ENCODE measurements at places on chromosomes 5 and 9. TPM values are rescaled to one million over a fixed set of nuclear protein-coding genes. Genes with fewer than 3 reads are reported as not detected.

GRCh38 chr9:109519366-109519765 is 21.3 kb upstream of the PTPN3 start:
- H3K4me3 ChIP-seq = no peak overlapping the region
- no peaks in the 10 kb centered on the region for H3K36me3 ChIP-seq
- H3K27me3 ChIP-seq = no peaks in the 10 kb centered on the region
- no peak overlapping the region for H3K27ac ChIP-seq
- DNase-seq = no peak
- no peaks in the 10 kb centered on the region for H3K4me1 ChIP-seq

Gene WHRN
- 2.1 TPM for total RNA-seq

Gene EIF4E1B
- not detected for total RNA-seq

DNA sequence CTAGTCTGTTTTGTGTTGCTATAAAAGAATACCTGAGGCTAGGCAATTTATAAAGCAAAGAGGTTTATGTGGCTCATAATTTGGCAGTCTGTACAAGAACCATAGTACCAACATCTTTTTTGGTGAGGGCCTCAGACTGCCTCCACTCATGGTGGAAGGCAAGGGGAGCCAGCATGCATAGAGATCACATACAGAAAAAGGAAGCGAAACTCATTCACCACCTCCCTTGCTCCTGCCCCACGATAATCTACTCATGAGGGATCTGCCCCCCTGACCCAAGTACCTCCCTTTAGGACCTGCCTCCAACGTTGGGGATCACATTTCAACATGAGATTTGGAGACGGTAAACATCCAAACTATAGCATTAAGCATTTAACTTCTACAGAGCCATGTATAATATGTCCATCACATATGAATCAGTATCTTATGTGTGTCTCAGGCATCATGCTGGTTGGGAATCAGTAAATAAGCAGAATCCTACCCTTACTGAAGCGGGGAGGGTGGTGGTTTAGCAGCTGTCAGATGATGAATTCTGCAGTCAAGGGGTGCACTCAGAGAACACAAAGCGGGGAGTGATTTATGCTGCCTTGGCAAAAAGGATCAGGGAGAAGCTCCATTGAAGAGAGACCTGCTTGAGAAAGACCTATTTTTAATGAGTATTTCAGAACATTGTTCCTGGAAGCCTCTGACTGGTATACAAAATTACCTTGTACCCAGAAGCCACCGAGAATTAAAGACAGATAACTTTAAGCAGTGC is 34.8 kb downstream of the HMGXB3 start:
- peaks cover 100% of the 10 kb centered on the region for H3K36me3 ChIP-seq
- no peak overlapping the region for H3K27ac ChIP-seq
- no peak overlapping the region for H3K4me3 ChIP-seq
- no peaks in the 10 kb centered on the region for H3K27me3 ChIP-seq

DNA sequence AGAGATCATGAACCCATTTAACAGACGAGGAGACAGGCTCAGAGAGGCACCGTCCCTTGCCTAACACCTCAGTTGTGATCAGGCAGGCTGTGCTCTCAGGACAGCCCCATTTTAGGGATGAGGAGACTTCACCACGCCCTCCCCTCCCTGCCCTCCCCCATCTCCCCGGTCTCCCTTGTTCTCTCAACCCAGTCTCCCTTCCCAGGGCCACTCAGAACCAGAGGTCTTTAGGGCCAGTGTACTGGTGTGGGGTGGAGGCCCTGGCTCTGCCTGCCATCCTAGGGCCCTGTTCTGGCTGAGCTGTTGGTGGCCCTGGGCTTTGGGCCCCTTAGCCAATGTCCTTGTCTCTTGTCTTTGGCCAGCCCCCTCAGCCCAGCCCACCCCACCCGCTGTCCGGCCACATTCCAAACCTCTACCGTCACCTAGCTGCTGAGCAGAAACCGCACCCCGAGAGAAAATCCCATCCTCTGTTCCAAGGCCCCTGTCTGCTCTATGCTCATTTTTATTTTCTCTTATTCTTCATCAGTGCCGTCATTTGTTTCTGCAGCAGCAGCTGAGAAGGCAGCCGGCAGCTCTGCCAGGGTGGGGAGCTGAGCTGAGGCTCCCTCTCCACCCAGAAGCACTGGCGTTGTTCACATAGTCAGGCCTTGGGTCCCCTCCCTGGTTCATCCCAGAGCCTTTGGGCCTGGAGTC is 33.9 kb downstream of the OLFML2A start:
- DNase-seq = no peak
- H3K27ac ChIP-seq = no peak overlapping the region
- H3K27me3 ChIP-seq = no peaks in the 10 kb centered on the region
- no peaks in the 10 kb centered on the region for H3K4me1 ChIP-seq
- H3K4me3 ChIP-seq = no peak overlapping the region
- H3K36me3 ChIP-seq = no peaks in the 10 kb centered on the region

DNA sequence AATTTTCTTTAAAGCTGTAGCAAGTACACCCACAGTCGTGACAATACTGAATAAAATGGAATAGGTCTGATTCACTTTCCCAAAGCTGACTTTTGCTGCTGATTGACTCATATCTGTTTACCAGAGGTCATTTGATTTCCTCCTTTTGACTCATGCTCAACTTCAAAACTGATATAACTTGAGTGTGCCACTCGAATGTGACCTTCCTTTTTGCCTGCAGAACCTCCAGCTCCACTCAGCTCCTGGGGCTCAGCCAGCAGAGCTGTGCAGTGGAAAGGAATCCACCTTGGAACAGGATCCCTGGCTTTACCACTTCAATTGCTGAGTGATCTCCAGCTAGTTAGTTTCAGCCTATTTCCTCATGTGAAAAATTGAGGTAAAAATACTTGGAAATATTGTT is 84.1 kb downstream of the FEM1C start:
- no peak overlapping the region for H3K27ac ChIP-seq
- H3K4me1 ChIP-seq = no peaks in the 10 kb centered on the region
- H3K4me3 ChIP-seq = no peak overlapping the region
- H3K27me3 ChIP-seq = no peaks in the 10 kb centered on the region
- no peaks in the 10 kb centered on the region for H3K36me3 ChIP-seq

- H3K27me3 ChIP-seq = no peaks in the 10 kb centered on the region
- no peaks in the 10 kb centered on the region for H3K36me3 ChIP-seq
- DNase-seq = peak; percentile 74
- peaks cover 6% of the 10 kb centered on the region for H3K4me1 ChIP-seq
- no peak overlapping the region for H3K4me3 ChIP-seq
Observed at GRCh38 chr5:116442095-116442534, 132.5 kb downstream of the SEMA6A start.

DNA sequence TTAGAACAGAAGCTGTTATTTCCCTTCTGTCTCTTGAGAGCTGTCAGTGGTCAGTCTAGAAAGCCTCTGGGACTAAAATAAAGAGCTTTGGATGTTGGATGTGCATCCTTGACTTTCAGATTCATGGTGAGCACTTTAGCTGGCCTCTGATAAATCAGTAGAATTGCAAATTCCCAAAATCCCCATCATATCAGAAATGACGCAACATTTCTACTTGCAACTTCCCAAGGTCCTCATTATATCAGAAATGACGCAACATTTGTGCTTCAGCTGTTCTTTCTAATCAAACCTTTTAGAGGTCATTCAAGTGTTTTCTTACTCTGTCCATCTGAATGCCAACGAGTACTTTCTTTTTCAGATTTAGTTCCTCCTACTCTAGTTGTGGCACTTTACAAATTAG is 167.3 kb upstream of the MOCS2 start:
- no peak overlapping the region for H3K4me3 ChIP-seq
- DNase-seq = no peak
- H3K27me3 ChIP-seq = no peaks in the 10 kb centered on the region
- H3K27ac ChIP-seq = no peak overlapping the region

Gene YIPF5
- total RNA-seq = 23.0 TPM

GRCh38 chr9:84921175-84921574 is 251.6 kb downstream of the NTRK2 start:
- no peaks in the 10 kb centered on the region for H3K27me3 ChIP-seq
- H3K36me3 ChIP-seq = no peaks in the 10 kb centered on the region
- no peak overlapping the region for H3K4me3 ChIP-seq
- H3K4me1 ChIP-seq = no peaks in the 10 kb centered on the region
- DNase-seq = no peak

DNA sequence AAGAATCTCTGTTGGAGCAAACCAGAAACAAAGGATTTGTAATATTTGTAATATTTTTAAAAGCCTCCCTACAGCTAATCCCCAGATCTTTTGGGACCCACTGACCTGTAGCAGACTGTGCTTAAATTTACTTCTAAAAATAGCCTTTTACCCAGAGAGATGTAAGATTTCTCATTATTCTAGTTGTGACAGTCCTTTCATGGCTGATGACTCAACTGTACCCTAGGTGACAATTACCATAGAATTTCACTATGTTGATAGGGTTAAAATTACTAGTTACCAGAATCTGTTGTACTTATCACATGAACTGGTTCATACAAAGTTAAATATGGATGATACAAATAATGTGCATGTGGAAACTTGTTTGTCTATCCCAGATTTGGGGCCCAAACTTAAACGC is 543.9 kb upstream of the SEMA6A start:
- DNase-seq = no peak
- no peak overlapping the region for H3K27ac ChIP-seq
- no peaks in the 10 kb centered on the region for H3K36me3 ChIP-seq
- H3K4me3 ChIP-seq = no peak overlapping the region
- H3K4me1 ChIP-seq = no peaks in the 10 kb centered on the region

- H3K27me3 ChIP-seq = no peaks in the 10 kb centered on the region
- H3K4me1 ChIP-seq = no peaks in the 10 kb centered on the region
- no peak overlapping the region for H3K4me3 ChIP-seq
- no peaks in the 10 kb centered on the region for H3K36me3 ChIP-seq
- DNase-seq = no peak
- peak overlapping the region; percentile 1 for H3K27ac ChIP-seq
Observed at GRCh38 chr5:149485655-149486615, 65.3 kb downstream of the CSNK1A1 start.

Data from right lobe of liver (tissue), 6 donors.